ENCODE measurements at places on chromosomes 4 and X.

DNA sequence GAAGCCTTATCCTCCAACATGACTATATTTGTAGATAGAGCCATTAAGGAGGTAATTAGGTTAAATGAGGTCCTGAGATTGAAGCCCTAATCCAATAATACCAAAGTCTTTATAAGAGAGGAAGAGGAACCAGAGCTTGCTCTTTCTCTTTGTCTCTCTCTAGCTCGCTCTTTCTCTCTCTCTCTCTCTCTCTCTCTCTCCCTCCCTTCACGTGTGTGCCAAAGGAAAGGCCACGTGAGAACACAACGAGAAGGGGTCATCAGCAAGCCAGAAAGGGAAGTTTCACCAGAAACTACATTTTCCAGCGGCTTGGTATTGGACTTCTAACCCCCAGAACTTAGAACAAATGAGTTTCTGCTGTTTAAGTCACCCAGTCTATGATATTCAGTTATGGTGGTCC, 1540.5 kb downstream of the C4orf33 start:
- no peak for DNase-seq

- no peak for DNase-seq
Measured at GRCh38 chr4:5635826-5636195, 72.5 kb downstream of the EVC2 start.

- no peak for DNase-seq
Measured at GRCh38 chrX:72569786-72570185, 2.9 kb downstream of the HDAC8 start.

- DNase-seq: no peak
Measured at GRCh38 chr4:22537864-22538263, 22.0 kb upstream of the ADGRA3 start.

DNA sequence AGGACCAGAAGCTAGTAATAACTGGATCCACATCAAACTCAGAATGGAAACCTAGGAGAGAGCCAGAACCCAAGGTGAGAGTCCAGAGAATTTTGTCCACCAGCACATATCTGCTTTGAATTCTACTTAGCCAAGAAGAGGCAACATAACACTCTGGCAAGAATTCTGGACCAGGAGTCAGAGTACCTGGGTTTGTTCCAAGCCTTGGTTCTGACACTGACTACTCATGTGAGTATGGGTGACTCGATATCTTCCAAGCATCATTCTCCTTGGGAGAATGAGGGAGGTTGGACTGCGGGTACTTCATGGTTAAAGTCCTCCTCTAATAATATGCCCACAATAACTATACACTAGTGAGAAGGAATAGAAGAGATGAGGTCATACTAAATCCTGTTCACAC, 144.0 kb upstream of the JADE1 start:
- no peak for DNase-seq

DNA sequence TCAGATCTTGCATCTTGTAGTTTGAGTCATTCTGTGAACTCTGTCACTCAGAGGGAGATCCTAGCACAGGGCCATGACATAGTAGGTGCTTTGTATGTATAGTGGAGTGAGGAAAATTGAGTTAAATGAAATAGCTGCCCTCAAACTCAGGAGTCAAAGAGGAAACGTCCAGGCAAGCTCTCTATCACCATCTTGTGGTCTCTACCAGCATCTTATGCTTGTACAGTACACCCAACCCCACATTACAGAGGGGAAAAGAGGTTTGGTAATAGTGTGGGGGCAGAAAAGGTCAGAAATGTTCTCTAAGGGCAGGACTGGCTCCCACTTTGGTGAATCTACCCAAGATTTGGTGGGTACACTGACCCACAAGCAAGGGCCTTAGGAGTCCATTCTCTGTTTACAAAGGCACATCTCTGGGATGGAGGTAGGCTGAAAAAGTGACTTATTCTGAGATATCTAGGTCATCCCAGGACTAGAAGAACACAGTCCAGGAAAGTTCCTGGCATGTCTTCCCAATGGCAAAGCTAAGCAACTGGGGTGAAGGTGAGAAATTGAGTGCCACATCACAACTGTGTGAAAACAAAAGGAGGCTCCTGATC, 131.8 kb downstream of the OR13H1 start:
- DNase-seq: no peak
